ENCODE measurements at places on chromosomes 12 and 14. TPM values are rescaled to one million over a fixed set of nuclear protein-coding genes. Genes with fewer than 3 reads are reported as not detected.

DNA sequence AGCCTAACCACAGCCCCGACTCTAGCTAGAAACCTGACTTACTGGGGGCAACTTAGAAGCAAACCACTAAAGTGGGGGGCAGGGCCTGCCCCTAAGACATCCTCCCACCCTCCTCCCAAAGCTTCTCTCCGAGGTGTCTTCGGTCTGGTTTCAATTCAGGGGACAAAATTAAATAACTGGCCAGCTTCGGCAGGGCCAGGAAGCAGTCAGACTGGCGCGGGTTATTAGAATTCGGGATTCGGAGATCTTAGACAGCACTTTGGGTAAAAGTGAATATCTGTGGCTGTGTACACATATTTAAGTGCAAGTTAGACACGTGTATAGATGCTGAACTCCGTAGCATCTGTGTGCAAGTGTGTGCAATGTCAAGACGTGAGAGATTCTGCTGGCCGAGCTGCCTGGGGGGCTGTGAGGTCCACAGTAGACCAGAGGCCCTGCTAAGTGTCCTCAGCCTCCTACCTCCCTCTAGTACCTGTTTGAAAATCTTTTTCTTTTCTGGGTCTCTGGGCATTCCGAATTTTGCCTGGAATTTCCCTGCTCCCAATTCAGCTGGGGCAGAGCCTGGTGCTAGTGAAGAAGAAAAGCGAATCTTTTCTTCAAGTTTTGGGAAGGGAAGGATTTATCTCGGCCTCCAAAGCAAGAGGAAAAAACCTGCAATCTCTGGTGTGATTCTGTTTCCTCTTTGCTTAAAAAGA lies 4.0 kb upstream of the HOXC10 start:
- no peak for DNase-seq

DNA sequence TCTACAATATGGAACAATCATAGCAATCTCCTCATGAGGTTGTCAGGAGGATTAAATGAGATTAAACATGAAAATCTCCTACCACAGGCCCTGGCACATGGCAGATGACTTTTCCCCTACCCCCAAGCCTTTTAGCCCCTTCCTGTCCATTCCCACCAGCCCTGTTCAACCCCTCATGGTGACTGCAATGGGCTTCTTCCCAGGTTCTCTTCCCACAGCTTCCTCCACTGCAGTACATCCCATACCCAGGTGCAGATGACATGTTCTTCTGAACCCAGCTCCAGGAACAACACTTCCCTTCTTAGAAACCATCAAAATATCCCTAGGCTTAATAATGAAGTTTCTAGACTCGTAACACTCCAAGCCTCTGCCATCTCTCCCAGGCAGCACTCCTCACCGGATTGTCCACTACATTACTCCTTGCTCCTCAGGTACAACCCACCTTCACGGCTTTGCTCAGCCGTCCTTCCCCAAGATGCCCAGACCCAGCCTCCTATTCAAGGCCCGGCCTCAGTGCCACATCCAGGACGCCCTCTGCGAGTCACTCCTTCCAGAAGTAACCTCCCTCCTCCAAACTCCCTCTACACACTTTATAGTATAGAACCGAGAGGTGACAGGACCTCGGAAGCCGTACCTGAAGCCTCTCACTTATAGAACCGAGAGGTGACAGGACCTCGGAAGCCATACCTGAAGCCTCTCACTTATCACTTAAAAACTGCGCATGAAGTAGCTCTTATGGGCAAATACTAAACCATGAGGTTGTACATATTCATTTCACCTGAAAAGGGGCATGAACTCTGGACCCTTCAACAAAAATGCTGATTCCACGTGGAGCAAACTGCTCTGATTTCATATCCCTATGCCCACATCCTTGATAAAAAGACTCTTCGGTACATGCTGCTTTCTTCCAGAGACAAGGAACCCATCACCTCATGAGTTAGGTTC lies 1.5 kb downstream of the CRACR2A start:
- no peak for DNase-seq

GRCh38 chr12:109625131-109625559 lies 51.6 kb downstream of the MVK start:
- DNase-seq: no peak

- peak; percentile 2 for DNase-seq
Observed at GRCh38 chr12:41531147-41531829, 343.2 kb downstream of the PDZRN4 start.

DNA sequence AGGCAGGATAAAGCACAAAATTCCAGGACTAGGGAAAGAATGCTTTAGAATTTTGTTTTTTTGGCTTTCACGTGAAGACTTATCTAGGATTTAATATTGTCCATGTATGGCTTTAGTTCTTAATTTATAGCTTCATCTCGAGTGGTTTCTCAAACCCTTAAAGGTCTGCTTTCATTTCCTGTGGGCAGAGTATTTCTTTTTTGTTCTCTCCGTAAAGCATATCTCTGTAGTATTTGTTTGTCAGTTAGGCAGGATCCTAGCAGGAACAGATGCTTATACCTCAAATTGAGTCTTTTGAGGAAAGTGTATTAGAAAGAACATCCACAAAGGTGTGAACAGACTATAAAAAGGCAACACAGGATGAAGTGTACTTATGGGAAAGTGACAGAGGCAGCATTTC lies 697.1 kb upstream of the SEL1L start:
- no peak for DNase-seq

- no peak for DNase-seq
Observed at GRCh38 chr12:48071808-48072207, 34.1 kb downstream of the SENP1 start.

GRCh38 chr12:107580750-107581618 lies 104.6 kb upstream of the PWP1 start:
- no peak for DNase-seq

TAS2R42 gene
- total RNA-seq: not detected

DNA sequence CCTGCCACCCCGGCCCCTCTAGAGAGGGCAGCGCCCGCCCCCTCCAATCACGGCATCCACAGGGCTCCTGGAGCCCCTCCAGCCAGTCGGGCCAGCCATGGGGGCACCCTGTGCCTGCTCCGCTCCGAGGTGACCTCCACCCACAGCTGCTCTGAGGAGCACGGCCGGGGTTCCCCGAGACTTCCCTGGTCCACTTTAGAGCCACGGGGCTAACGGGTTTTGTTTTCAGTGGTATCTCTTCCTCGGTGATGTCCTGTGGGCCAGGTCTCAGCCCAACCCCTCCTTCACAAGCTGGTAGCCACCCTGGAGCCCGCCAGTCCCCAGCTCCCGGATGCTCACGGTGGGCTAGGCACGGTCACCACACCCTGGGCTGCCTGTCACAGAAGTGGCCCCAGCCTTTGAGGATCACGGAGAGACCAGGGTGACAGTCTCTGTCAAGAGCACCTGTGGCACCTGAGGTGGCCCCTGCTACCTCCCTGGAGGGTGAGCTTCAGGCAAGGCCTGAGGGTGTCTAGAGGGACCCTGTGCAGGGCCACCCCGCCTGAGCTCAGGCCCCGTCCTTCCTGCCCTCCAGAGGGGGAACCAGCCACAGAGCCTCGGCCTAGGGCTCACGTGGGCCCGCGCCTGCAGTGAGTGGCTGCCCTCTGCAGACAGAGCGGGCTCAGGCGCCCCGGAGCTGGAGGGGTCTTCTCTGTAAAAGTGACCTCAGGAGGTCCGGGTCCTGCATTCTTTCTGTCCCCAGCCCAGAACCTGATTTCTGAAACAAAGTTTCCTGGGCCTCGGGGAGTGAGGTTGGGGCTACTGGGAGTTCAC lies 146.0 kb upstream of the C14orf180 start:
- no peak for DNase-seq

GRCh38 chr12:56029666-56030293 lies 8.9 kb downstream of the IKZF4 start:
- peak; percentile 38 for DNase-seq

GPHN gene
- total RNA-seq: 22.3 TPM

Measured in pancreas (tissue), 10 donors.